ENCODE measurements at places on chromosomes 12 and 14.

- DNase-seq, result no peak
Measured at GRCh38 chr12:14157088-14157747, 175.8 kb upstream of the GRIN2B start.

- DNase-seq, result no peak
Measured at GRCh38 chr12:121190523-121191031, 19.4 kb upstream of the P2RX4 start.

DNA sequence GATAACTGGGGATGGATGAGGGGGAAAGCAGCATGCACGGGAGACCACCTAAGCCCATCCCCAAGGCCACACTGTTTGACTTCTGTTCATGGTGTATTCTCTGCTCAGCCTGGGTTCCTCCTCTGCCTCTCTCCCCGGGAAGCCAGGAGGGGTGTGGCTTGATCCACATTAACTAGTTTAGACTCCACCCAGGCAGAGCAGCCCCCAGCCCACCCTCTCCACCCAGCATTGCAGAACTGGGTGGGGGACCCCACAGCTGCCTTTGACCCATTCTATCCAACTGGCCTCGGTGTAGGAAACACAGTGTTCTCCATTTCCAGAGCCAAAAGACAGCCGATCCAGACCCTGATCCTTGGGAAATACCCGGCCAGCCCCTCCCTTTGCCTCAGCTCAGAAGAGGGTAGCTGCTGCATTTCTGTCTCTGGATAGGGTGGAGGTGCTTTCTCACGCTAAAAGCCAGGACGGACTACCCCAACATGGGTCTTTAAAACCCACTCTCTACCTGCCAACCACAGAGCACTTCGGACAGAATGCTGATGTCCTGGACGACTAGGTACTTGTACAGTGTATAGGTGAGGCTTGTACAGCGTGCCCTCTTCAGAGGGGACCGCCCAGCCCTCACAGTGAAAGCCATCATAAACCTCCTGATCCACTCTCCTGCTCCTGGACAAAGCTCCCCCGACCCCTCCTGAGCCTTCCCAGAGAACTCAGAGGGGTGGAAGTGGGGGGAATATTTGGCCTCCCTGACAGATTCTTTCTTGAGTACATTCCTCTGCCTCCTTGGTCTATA is 9.4 kb downstream of the SPRYD3 start:
- DNase-seq, result no peak

- DNase-seq, result no peak
Measured at GRCh38 chr12:130977743-130978095, 24.0 kb downstream of the ADGRD1 start.

- no peak for DNase-seq
Measured at GRCh38 chr14:105863296-105864108, 337.1 kb downstream of the TMEM121 start.

GRCh38 chr12:65858831-65859230 is 34.5 kb downstream of the HMGA2 start:
- DNase-seq, result no peak

DNA sequence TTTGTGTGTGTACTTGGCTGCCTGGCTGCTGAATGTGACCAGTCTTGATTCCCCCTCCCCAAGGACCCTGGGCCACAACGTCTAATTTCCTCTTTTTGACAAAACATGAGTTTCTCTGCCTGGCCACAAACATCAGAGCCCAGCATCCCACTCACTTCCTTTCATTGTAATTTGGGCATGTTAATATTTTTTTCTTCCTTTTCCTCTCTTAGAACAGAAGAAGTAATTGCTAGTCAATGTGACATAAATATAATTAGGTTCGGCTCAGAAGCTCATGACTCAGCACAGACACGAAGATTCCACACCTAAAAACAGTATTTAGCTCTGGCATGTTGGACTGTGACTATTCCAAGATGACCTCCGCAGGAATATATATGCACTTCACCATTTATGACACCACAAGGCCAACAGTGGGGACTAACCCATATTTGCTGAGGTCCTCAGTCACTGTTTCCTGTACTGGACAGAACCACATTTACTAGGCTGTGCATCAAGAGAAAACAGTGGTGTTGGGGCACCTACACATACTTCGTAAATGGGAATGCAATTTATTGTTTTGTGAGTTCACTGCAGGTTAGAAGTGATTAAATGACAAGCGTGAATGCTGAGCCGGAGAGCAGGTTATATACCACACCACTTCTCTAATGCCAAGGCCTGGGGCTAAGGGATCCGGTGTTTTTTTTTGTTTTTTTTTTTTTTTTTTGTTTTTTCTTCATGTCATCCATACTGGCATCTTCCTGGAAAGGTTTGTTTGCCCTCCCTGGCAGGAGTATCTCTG is 4.2 kb downstream of the GSG1 start:
- no peak for DNase-seq

- DNase-seq, result no peak
Measured at GRCh38 chr12:65885716-65886115, 61.4 kb downstream of the HMGA2 start.

DNA sequence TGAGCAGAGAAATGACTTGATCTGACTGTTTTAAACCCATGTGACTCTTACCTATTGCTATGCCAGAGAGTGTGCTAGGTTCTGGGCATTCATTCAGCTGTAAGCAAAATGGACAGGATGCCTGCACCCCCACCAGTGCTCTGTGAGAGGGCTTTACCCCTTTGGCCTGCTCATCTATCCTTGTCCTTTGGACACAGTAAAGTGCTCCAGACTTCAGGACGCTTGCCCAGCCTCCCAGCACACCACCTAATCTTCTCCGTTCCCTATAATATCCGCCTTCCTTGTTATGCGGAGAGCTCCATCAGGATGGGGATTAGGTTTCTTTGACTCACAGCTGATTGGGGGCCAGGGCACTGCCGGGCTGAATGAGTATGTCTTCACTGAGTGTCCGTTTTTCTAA is 4.4 kb upstream of the ZNF839 start:
- DNase-seq, result no peak

GRCh38 chr12:19151298-19151697 is 21.8 kb downstream of the PLEKHA5 start:
- no peak for DNase-seq

DNA sequence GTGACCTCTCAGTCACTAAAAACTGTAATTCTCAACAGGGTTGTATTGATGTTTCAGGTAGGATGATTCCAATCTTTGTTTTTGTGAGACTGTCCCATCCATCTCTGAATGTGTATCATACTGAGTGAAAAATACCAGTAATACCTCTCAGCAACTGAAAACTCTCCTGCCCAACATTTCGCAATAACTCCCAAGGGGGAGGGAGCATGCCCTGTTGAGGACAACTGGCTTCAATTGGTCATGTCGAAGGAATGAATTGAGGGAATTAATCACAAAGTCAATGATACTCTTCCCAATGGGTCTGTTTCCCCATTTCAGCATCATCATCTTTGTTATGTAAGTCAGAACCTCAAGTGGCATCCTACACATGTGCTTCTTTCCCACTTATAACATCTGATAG is 102.4 kb upstream of the E2F7 start:
- DNase-seq, result no peak
